ENCODE measurements at places on chromosomes 5 and 9.
A peak's percentile ranks its signal among the peaks of the same experiment; 100 is the strongest.

DNA sequence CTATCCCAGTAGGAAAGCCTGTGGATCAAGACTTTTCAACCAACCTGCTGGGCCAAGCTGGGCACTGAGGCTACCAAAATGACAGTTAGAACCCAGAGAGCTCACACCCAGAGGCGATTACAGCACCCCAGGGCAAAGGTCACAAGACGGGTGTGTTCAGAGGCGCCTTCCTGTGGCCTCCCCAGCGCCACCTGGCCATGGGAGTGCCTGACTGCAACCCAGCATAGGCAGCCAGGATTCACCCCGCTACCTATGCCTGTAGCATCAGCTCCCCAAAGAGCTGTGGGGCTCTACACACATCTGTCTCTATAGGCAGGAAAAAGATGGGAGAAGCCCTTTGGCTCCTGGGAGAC lies 33.5 kb downstream of the PDGFRB start:
- DNase-seq: peak; percentile 44

- DNase-seq: no peak
Measured at GRCh38 chr9:83956086-83956435, 24.0 kb downstream of the HNRNPK start.

DNA sequence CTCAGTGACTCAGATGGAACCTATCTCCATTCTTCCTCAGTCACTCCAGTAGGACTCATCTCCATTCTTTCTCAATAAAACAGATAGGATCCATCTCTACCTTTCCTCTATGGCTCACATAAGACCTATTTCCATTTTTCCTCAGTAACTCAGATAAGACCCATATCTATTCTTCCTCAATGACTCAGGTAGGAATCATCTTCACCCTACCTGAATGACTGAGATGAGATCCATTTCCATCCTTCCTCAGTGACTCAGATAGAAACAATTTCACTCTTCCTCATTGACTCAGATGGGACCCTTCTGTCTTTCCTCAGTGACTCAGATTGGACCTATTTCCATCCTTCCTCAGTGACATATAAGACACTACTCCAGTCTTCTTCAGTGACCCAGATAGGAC lies 165.1 kb downstream of the FBXO4 start:
- peak; percentile 16 for DNase-seq

GRCh38 chr5:125411744-125412560 lies 665.5 kb upstream of the ZNF608 start:
- peak; percentile 74 for DNase-seq

DNA sequence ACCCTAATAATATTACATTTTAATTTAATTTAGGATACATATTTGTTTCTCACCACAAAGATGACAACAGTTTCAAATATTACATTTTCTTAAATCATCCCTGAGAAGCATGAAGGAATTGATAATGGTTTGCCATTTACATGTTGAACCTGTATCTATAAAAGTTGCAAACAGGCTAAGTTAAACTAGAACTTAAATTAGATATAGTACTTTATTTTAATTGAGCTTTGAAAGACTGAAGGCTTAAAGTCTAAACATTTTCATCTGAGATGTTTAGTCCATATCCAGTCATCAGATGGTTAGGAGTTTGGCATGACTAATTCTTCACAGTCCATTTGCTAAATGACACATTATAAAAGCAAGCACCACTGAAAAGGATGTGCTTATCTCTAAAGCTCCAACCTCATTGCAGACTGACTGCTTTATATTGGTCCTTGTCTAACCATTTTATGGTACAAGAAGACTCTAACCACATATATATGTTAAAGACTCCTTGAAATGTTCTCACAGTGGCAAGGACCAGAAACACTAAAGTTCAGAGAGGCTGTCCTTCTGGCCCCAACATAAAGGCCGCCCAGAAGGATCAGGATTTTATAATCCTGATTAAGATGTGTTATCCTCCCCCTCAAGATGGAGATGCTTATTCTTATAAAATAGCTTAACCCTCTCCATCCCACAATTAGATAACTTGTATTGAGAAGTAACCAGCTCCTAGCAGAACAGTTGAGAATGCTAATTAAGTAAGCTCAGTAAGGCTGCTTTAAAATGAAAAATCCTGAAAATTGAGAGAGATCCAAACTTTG lies 25.8 kb downstream of the WNT8A start:
- DNase-seq: peak; percentile 11

Measured in epithelial cell of esophagus (primary cell).